ENCODE measurements at places on chromosomes 16 and 17.

DNA sequence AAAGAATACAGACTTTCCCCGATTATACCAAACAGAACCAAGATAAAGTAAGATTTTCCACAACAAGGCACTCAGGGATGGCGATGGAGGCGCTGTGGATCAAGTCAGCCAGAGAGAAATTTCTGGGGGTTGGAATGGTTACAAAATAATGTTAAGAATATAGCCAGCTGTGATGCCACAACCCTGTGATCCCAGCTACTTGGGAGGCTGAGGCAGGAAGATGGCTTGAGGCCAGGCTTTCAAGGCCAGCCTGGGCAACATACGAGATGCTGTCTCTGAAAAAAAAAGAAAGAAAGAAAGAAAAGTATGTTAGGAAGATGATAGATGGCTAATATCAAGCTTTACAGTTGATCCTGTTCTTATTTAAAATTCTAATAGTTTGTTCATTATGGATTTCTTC, 10.6 kb upstream of the ALOX12 start:
- DNase-seq: no peak

DNA sequence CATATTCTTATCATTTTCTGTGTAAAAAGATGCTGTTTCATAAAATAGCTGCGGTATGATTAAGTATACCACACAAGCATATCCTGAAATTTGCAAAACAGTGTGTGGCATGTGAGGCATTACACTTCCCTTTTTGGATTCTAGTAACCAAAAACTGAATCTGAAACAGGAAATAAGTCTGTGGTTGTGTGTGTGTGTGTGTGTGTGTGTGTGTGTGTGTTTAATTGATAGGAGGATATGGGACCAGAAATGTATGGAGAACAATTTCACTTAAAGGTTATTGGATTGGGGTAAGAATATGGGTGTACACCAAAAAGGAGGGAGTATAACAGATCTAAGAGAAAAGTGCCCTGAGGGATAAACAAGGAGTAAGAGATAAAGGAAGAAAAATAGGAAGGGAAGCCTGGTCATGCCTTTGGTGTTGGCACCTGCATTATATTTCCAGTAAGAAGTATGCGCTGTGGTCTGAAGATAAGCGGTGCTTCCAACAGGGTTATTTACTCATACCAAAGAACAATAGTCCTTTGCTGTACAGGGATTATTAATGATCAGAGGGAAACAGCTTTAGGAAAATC, 4.0 kb downstream of the LYRM1 start:
- DNase-seq: no peak

DNA sequence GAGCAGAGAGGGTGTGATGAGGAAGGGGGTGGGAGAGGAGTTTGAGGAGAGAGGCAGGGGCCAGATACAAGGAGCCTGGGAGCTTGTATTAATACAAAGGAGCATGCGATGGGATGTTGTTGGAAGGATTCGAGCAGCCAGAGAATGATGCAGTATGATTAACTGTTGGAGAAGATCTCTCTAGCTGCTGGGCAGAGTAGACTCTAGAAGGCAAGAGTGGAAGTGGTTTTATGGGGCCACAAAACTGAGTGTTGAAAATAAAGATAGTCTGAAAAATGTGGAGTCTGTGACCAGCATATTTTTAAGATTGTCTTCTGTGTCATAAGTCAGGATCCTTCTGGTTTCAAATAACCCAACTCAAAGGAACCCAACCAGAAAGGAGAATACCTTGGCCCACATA, 98.3 kb downstream of the MSI2 start:
- DNase-seq: no peak

- no peak for DNase-seq
These were observed 539.4 kb downstream of the MAF start for GRCh38 chr16:79061181-79061580.

DNA sequence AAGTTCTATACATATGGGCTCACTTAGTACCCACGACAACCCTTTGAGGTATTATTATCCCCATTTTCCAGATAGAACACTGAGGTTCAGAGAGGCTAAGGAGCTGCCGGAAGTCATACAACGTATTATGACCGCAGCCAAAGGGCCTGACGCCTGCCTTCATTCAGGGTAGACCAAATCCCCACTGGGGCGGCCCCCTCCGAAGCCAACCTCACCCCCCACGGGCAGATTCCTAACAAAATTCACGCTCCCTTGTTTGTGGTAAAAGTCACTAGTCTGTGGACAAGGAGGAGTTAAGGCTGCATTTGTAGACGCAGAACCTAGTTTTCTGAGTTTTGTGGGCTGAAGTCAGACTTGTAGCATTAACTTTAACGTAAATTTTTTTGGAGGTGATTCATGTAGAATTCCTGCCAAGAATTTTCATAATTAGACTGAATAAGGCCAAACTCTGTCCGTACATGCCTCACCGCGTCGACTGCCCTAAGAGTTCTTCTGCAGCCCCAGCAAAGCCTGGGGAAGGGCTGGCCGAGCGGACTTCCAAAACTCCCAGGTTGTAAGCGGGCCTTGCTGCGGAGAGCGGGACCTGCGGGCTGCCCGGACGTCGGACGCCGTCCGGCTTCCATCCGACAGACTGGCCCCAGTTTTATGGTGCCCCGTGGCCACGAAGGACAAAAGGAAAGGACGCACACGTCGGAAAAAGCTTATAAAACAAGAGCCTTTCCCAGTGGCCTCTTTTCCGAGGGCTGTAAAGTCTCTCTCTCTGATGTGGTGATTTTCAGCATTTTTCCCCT, 75.7 kb downstream of the NXN start:
- no peak for DNase-seq

DNA sequence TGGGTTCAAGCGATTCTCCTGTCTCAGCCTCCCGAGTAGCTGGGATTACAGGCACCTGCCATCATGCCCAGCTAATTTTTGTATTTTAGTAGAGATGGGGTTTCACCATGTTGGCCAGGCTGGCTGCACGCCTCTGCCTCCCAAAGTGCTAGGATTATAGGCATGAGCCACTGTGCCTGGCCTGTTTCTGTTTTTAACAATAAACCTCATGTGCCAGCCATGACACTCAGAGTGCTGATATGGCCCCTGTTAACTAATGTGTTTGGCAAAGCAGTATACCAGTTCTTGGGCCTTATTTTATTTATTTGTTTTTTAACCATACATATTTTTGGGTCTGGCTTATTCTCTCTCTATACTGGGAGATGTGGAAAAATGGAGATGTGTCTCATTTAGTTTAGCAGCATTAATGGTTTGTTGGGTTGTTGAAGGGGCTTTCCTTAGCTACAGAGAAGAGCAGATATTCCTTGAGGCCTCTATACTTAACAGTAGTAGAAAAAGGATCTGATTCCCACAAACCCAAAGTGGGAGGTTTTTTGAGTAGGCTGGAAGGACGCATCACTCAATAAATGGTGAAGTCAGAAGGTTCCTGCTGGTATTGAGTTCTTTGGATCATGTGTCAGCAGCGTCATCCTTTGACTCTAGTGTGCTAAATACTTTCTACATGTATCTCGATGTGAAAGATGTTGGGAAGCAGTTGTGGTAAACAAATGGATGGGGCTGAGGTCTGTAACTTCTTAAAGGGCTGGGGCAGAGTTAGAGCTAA, 16.2 kb upstream of the CDK5R1 start:
- no peak for DNase-seq

- no peak for DNase-seq
These were observed 17.6 kb upstream of the CDH13 start for GRCh38 chr16:82609140-82609539.

DNA sequence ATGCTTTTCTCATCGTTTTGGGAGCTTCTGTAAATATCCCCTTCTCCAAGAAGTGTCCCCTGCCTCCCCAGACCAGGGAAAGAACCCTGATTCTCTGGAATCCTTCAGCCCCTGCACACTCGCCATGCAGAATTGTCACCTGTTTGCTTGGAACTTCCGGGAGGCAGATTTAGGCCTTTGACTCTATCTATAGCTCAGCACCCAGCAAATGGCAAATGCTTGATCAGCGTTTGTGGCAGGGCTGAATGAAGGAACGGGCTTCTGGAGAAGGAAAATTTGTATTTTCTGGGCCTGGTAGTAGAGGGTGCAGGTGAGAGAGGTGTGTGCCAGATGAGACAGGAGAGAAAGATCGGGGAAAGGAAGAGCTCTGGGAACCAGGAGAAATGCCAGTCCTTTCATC, 18.3 kb upstream of the CACNG4 start:
- DNase-seq: no peak

- DNase-seq: no peak
These were observed 21.5 kb downstream of the PARN start for GRCh38 chr16:14608604-14609003.

- no peak for DNase-seq
These were observed 64.4 kb downstream of the EFCAB5 start for GRCh38 chr17:30005709-30006320.

DNA sequence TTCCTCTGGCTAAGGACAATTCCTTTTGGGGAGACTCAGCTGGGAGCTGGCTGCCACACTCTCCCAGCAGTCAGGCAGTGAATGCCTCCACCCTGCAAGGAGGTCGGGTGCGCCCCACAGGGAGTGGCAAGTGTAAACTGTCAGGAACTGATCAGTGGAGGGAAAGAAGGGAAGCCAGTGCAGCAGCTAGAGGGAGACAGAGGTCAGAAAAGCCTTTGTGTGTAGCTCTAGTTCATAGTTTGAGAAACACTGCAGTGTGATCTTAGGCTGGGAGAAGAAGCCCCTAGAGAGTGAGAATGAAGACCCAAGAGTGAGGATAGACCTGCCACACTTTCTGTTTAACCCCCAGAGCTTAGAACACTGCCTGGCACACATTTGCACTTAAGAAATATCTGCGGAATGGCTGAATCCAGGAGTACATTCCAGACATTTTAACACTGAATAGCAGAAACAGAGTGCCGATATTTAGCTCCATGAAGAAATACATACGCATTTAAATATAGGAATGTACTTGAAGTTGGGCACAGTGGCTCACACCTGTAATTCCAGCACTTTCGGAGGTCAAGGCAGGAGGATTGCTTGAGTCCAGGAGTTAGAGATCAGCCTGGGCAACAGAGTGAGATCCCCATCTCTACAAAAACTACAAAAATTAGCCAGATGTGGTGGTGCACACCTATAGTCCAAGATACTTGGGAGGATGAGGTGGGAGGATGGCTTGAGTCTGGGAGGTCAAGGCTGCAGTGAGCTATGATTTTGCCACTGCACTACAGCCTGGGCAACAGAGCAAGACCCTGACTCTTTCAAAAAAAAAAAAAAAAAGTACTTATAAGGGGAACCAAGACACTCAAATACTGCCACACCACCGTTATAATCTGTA, 11.1 kb upstream of the SLC5A11 start:
- DNase-seq: no peak

DNA sequence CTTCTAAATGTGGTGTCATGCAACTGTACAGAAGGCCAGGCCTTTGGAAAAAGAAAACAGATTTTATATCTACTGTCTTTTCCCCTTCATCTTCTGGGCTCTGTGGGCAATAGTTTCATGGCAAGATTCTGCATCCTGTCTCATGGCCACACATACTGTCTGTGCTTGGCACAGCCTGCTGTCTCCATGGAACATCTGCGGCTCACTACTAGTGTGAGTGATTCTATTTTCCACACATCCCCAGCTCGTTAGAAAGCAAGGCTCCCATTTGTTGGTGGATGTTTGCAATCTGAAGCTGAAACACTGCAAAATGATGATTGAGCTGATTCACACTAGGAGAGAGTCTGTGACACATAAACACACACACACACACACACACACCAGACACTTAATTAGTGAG, 32.4 kb downstream of the CACNG3 start:
- no peak for DNase-seq

- no peak for DNase-seq
These were observed 1.6 kb downstream of the RMI2 start for GRCh38 chr16:11346700-11347319.

GRCh38 chr17:58302919-58303585, 22.3 kb upstream of the MPO start:
- no peak for DNase-seq

GRCh38 chr16:51624080-51624775, 473.2 kb upstream of the SALL1 start:
- DNase-seq: no peak

DNA sequence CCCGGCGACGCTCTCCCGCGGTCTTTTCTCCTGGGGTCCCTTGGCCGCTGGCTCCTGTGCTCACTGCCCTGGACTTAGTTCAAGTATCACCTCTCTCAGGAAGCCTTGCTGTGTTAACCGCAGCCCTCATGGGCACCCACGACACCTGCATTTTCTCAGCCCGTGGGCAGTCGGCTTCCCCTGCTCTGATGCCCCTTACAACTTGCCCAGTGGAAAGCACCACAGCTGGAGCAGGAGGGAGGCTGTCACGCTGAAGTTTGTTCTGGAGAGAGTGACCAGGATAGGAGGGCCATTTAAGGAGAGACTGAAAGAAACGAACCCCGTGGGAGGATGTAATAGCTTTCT, 395 bp downstream of the STXBP4 start:
- no peak for DNase-seq

- no peak for DNase-seq
These were observed 818 bp upstream of the CBX8 start for GRCh38 chr17:79797492-79798298.

- no peak for DNase-seq
These were observed 13.1 kb downstream of the MBTPS1 start for GRCh38 chr16:84103678-84104077.

GRCh38 chr17:50048988-50049387, 6.9 kb upstream of the ITGA3 start:
- DNase-seq: no peak

- no peak for DNase-seq
These were observed 64.4 kb downstream of the METRNL start for GRCh38 chr17:83143817-83144231.

- no peak for DNase-seq
These were observed 111.7 kb upstream of the COX10 start for GRCh38 chr17:13957636-13958035.

GRCh38 chr17:4881761-4882555, 17.4 kb upstream of the C17orf107 start:
- DNase-seq: no peak

- no peak for DNase-seq
These were observed at the start of gene PPL for GRCh38 chr16:4936991-4937781. PPL (minus strand) TSS chr16:4937148; CDS start chr16:4937045, 103 bp downstream.

DNA sequence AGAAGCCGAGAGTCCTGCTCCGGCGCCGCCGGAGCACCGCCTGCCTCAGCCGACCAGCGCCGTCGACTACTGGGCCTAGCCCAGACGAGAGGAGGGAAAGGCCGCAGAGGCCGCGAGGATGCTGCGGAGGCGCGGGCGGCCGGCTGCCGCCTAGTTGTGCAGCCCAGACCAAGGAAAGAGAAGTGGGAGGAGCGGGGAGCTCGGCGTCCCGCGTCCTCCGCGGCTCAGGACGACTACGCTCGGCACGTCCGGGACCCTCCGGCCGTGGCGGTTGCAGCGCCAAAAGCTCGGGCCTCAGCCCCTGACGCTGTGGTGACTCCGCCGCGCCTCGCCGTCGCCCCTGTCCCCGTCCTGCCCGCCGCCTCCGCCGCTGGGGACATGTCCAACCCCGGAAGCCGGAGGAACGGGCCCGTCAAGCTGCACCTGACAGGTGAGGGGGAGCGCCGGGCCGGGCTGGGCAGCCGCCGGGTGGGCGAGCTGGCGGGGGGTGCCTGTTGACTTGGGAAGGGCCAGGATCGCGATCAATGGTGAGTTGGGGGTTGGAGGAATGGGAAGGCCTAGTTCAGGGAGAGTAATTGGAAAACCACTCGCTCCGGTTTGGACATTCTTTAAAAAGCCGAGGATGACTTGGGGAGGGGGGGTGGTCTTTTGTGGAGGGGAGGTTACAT, 37.7 kb downstream of the RNF135 start:
- DNase-seq: peak; percentile 41

GRCh38 chr17:74687886-74688285, 24.8 kb downstream of the CD300LF start:
- no peak for DNase-seq

- DNase-seq: no peak
These were observed 275.5 kb upstream of the IRX5 start for GRCh38 chr16:54655121-54655590.

- DNase-seq: no peak
These were observed 245.6 kb upstream of the RBFOX1 start for GRCh38 chr16:7086822-7087616.

GRCh38 chr16:85395913-85396878, 216.9 kb upstream of the GSE1 start:
- DNase-seq: no peak

All from stimulated activated CD4-positive, alpha-beta T cell treated with anti-CD3 and anti-CD28 coated beads, TNF-alpha, amount 100 ng/mL, for 48 hours (primary cell).